Stimulated activated CD8-positive, alpha-beta memory T cell treated with anti-CD3 and anti-CD28 coated beads, Interleukin-4, amount 100 ng/mL, for 1 hour (primary cell): ENCODE measurements at places on chromosomes 16 and 17.

- DNase-seq, result no peak
Observed at GRCh38 chr17:57283203-57283971, 27.1 kb downstream of the MSI2 start.

- no peak for DNase-seq
Observed at GRCh38 chr17:3005696-3006095, 57.7 kb downstream of the OR1D5 start.

DNA sequence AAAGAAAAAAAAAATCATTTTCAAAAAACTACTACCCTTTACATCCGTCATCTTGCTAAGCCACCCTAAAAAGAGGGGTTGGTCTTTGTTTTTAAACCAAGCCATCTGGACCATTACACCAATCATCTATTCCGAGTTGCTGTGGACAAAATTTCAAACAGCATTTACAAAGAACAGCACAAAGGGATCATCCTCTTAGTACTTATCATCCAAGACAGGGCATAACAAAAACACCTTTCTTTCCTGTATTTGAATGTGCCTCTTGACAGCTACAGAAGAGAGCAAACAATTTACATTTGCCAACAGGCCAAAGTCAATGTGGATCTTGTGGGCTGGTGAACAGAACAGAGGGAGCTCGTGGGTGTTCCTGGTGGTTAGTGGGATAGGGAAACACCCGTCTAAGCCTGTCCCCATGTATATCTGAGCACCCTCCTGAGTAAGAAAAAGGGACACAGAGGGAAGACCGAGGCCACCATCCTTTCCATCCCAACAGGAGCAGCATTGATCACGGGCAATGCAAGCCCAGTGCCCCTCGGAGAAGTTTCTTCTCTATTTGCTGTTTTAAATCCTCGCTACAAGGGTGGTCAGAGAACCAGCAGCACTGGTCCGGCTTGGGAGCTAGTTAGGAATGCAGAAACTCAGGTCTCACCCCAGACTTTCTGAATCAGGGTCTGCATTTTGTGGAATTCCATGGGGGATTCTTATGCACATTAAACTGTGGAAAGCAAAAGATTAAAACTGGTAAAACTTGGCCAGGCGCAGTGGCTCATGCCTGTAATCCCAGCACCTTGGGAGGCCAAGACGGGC lies 1.9 kb downstream of the SLC39A11 start:
- no peak for DNase-seq

GRCh38 chr17:28426081-28426519 lies 20.1 kb upstream of the SLC46A1 start:
- no peak for DNase-seq

DNA sequence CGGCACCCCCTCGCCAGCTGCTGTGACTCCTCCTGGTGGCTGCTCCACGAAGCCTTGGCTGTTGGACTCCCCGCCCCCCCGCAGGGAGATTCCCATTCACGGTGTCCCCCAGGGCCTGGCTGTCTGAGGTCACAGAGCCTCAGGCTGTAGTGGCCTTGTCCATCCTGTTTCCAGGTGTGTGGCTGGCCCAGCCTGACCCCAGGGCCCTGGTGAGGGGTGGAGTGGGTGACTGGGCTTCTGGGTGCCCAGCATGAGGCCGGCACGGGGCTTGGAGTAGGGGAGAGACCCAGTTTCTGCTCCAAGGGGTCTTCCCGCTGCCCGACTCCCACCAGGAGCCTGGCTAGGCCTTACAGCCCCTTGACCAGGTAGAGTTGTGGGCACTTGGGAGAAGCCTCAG lies 10.4 kb downstream of the PRSS27 start:
- no peak for DNase-seq

- DNase-seq, result no peak
Observed at GRCh38 chr17:6323626-6324356, 111.1 kb downstream of the AIPL1 start.

- DNase-seq, result no peak
Observed at GRCh38 chr16:80231888-80232287, 308.9 kb upstream of the DYNLRB2 start.

- no peak for DNase-seq
Observed at GRCh38 chr17:8393470-8394231, 4.0 kb downstream of the RNF222 start.

GRCh38 chr17:3915581-3915994 lies 677 bp downstream of the P2RX1 start:
- no peak for DNase-seq

- DNase-seq, result no peak
Observed at GRCh38 chr16:84239141-84239769, 557 bp downstream of the KCNG4 start.

GRCh38 chr16:89581045-89581695 lies 5.6 kb downstream of the CPNE7 start:
- no peak for DNase-seq

GRCh38 chr16:30874244-30874820 lies 19.5 kb downstream of the BCL7C start:
- DNase-seq, result no peak

- DNase-seq, result no peak
Observed at GRCh38 chr17:82545071-82545462, 25.5 kb downstream of the FOXK2 start.

- DNase-seq, result no peak
Observed at GRCh38 chr16:89765292-89765830, 44.0 kb downstream of the ZNF276 start.

DNA sequence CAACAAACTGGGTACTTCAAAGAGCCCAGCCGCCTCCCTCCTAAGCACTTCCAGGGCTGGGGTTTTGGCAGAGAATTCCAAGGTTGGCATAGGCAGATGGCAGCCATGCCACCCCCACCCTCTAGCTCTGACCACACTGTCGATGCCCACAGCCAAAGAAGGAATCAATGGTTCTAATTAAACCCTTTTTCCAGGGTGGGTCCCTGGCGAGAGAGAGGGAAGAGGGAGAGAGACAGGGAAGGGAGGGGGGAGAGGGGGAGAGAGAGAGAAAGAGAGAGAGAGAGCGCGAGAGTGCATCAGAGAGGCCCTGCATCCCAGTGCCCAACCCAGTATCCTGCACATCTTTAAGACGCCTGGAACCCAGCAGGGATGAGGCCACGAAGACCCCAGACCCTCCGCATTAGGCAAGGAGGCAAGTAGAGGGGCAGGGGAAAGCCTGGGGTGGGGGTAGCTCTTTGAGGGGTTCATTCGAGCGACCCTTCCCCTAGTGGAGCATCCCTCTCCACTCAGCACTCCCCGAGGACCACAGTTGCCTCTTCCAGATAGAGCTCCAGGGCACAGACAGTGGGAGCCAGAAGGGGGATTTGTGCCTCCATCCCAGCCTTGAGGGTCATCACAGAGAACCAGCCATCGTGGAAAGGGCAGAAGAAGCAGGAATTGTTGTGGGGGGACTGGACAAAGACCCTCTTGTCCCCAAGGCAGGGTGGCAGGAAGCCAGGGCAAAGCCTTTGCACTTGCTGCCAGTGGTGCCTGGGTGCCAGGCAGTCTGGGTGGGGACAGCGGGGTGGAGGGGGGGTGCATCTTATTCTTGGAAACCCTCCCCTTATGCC lies 2.6 kb downstream of the SRCIN1 start:
- no peak for DNase-seq

GRCh38 chr16:15031179-15031578 lies 24.7 kb downstream of the NTAN1 start:
- DNase-seq, result no peak

DNA sequence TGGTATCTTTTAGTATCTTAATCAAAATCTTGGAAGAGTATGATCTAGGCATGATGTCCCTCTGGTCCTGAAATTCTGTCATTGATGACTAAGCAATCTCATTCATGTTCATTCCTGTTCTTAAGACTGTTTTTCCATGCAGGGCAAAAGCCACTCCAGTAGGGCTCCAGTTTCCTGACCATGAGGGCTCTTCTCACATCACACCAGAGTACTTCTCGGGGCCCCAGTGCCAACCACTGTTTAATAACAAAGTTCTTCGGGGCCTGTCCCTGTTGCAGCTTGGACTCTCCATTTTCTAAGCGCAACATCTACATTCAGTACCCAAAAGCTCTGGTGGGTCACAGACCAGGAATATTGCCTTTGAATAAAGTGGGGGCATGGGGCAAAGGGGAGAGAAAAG lies 52.0 kb downstream of the IRX6 start:
- no peak for DNase-seq

DNA sequence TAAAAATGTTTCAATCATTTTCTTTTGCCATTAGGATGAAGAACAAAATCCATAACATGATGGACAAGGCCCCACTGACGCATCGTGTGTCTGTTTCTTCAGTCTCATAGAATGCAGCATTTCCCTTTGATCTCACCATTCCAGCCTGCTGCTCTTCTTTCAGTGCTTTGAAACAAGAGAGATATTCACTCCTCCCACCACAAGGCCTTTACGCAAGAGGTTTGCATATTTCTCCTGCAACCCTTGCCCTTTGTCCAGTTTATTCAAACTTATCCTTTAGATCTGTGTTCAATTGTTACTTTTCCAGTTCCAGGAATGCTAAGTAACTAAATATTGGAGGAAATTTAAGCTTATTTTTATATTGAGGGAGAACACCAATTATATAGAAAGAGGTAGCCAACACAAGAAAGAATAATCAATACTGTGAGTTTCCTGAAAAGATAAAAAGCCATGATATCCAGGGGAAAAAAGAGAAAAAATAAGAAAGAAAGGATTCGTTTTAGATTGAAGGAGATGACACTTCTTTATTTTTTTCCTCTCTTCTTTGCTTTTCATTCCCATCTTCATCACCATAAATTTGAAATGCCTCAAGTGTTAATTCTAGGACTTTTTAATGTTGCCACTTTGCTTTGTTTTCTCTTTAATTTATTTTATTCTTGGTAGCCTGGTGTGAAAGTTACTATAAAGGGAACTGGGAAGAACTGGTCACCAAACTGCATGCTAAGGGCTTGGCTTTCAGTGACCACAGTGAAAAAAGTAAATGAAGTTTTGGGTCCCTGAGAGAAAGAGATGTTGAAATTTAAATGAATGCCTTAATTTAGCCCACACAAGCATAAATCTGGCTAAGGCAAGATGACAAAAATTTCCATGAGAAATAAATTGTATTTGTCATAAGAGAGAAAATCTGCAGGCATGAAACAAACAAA lies 102.1 kb downstream of the KIF2B start:
- DNase-seq, result no peak

DNA sequence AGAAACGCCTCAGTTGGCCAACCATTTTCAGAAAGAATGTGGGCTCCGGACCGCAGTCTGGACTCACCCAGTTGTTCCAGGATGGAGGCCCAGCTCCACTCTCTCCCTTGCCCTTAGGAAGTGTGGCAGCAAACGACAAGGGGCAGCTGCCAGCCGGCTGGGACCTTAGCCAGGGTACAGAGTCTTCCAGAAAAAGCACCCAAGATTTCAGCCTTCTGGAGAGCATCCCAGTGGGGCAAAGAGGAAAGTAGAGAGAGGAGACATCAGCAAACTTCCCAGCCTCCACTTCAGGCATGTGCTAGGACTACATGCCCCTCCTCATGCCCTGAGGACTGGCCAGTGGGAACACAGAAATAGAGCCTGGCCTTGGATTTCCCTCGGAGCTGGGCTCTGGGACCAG lies 56.8 kb upstream of the SCNN1B start:
- DNase-seq, result no peak

DNA sequence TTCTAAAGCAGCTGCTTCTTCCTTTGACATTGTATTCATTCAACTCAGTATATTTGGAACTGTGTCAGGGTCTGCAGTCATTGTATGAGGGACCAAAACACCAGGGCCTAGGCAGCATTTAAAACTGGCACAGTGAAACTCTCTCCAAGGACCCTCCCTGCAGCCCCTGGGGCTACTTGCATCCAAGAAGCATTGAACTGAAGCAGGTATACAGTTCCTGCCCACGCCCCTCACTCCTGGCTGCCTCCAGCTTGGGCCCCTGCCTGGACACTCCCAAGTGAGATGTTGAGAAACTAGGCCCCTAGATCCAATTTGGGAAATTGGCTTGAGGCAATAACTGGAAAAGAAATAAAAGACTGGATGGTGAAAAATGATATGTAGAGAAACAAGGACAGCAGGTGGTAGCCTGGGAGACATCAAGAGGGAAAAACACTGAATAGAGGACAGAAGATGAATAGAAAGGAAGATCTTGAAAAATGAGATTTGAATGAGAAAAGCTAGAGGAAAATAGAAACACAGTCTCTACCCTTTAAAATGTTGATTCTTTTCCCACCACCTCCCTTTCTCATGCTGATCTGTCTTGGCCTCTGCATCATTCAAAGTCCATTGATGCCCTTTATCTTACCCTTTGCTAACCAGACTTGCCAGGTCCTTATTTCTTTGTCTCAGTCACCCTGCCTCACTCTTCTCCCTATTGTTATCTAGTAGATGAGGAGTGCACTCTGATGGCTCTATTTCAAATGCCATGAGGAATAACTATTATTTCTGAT lies 368.8 kb upstream of the CDH8 start:
- DNase-seq, result no peak
